Substantia nigra (tissue), 51 donors: ENCODE measurements at places on chromosomes 7 and 10.

DNA sequence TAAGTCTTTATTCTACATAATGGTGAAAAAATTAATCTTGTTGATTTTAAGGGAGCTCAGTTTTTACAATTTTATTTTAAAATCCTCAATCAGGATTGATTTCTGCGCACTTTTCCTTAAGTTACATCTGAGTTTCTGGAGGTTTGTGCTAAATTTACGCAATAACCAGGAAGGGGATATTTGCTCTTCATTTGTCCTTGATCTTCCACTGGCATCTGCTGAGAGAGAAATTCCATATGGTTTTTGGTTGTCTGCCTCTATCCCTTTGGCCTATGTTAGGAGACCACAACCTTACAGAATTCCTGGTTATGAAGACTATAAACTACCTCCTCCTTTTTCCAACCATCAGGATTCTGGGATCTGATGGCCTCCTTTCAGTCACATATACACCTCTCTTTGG, 20.1 kb upstream of the CDK6 start:
- DNase-seq: no peak

DNA sequence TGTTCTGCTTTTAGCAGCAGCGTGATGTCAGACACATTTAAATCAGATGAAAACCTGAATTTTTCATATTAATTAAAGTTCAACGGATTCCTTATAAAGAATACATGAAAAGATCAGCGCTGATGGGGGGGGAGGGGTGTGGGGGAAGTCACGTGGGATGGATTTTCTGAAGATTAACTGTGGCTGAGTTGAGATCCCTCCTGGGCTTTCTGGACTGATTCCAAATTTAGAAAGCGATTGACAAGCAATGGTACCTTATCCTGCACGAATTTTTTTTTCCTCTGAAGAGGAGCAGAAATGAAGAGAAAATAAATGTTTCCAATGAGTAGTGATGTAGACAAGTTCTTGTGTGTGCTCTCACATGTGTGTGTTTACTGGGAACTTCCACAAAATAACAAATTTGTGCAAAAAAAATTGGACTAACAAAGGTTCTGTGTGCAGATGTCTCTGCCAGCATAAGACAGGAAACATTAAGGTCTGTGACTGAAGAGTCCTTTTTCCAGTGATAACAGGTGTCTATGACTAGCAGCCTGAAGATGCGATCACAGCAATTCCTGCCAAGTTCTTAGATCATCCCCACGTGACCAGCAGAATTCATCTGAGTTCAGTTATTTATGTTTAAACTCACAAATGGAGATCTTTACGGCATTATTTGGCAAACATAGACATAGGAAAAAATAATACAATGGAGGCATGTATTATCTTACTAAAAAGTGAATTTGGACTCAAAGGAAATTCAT, 585.2 kb upstream of the CELF2 start:
- no peak for DNase-seq

- no peak for DNase-seq
Observed at GRCh38 chr10:88791924-88792323, 10.6 kb upstream of the LIPM start.

DNA sequence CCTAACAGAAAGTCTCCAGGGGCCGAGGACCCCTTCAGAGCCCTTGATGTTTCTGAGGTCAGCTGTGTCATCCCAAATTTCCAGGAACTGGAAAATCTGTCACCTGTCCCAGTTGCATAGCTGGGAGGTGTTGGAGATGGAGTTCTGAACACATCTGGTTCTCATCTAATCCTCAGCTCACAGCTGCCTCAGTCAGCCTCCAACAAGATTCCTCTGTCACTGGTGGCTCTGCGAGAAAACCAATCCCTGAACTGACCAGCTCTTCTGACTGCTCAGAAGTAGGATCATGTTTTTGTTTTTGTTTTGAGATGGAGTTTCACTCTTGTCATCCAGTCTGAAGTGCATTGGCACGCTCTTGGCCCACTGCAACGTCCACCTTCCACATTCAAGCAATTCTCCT, 37.6 kb upstream of the MYL10 start:
- no peak for DNase-seq

- DNase-seq: no peak
Observed at GRCh38 chr7:28871631-28872030, 86.5 kb downstream of the TRIL start.

DNA sequence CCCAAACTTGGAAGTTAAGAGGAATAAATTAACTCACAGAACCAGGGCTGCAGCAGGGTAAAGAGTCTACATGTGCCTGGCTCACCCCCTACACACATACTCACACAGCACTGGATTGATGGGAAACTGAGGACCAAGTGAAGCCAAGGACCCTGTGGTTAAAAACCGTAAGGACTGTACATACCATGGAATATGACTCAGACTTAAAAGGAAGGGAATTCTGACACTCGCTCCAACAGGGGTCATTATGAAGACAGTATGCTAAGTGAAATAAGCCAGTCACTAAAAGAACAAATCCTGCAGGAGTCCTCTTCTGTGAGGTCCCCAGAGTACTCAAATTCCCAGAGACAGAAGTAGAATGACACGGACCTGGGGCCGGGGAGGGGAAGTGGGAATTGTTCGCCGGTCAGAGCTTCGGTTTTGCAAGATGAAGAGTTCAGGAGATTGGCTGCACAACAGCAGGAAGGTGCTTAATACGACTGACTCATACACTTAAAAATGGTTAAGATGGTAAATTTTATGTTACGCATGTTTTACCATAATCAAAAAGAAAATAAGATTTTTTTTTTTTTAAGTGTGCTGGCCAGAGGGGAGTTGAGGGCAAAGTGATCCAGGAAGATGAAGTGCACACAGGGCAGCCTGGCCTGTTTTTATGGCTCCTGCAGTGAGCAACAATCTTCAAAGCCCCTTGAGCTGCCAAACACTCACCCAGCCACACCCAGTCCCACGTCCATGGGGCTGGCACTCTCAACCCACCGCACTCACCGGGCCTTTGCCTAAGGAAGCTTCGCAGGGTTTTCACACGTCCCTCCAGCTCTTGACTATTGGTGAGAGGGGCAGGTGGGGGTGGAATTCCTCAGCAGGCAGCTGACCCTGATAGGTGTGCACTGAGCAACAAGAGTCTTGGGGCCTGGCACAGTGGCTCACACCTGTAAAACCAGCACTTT, 26.4 kb downstream of the DRGX start:
- DNase-seq: no peak
